ENCODE measurements at places on chromosomes 4 and X.

GRCh38 chr4:20264688-20265087 lies 13.0 kb downstream of the SLIT2 start:
- no peak for DNase-seq

- DNase-seq, result no peak
Measured at GRCh38 chrX:71056867-71057266, 11.3 kb downstream of the SNX12 start.

DNA sequence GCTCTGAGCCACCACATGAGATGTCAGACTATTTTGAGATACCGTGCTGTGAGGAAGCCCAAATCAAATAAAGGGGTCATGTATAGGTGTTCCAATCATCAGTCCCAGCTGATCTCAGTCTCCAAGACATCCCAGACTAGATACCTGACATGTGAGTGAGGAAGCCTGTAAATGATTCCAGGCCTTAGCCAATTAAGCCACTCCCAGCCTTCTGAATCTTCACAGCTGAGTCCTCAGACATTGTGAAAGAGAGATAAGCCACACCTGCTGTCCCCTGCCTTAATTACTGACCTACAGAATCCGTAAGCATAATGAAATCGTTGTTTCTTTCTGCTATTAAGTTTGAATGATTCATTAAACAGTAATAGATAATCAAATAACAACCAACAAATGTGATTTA lies 671.4 kb downstream of the ZNF674 start:
- no peak for DNase-seq

DNA sequence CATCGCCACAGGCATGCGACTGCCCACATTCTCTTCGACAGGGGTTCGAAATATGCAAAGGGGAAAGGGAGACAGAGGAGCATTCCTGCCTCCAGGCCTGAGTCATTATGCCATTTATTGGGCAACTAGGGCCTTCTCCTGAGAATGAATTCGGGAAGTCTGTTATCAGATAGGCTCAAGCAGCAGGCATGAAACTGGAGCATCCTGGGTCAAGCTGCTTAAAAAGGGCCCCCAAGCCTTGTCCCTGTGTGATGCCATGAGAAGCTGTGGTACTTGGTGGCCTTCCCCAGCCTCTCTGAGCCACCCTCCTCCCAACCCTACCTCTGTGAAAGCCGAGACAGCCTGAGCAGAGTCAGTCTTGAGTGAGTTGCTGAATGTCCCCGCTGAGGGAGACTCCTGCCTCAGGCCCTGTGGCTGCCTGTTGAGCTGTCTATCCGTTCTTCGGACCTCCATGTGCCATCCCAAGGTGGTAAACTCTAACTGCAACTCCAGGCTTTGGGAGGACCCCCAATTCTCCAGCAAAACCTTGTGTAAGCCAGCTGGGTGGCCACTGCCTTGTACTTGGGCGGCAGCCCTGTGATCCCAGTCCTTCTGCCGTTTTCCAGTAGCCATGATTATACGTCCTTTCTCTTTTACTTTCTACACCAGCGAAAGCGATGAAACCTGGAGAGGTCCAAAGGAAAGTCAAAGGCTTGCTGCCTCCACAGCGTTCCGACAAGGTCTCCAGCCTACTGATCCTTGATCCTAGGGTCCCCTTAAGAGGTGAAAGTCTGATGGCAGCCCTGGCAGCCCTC lies 37.7 kb downstream of the NBDY start:
- no peak for DNase-seq

- no peak for DNase-seq
Measured at GRCh38 chrX:149704664-149705063, 7.2 kb upstream of the MAGEA11 start.
